ENCODE measurements at places on chromosomes 2 and 18.

- no peak for DNase-seq
Observed at GRCh38 chr2:860259-860855, 90.3 kb upstream of the SNTG2 start.

DNA sequence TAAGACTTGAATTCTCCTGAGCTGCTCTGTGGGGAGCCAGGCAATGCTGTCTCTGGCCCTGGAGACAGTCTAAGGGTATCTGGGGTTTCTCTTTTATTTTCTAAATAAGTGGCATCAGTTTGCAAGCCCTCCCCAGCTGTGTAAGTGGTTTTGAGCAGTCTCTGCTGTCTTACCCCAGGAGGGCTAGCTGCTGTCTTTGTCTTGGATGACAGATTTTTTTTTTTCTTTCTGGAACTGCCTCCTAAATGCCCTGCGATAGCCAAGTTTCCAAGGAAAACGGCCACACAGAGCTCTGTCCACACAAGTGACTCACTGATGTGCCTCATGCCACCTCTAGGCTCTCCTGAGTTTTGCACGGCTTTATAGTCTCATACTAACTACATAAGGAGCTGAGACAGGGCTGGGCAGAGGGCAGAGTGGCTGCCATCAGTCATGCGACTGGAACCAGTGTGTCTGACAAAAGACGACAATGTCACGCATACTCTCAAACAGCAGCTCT lies 37.2 kb upstream of the THOC1 start:
- DNase-seq, result no peak

DNA sequence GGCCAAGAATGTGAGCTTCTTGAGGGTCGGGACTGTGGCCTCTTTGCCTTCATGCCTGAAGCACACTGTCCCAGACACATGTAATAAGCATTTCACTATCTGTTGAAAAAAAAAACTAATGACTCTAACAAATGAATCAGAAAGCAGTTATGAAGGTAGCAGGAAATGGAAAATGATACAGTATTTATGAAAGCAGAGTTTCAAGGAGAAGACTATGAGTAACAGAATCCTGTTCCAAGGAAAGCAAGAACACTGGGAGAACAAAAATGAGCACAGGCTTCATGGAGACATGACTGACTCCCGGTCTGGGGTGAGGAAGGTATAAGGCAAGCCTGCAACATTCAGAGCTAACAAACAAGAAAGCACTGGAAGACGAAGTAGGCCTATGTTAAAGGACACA lies 190.8 kb downstream of the RNF152 start:
- no peak for DNase-seq

GRCh38 chr2:137508739-137509384 lies 455.4 kb upstream of the HNMT start:
- DNase-seq, result no peak

DNA sequence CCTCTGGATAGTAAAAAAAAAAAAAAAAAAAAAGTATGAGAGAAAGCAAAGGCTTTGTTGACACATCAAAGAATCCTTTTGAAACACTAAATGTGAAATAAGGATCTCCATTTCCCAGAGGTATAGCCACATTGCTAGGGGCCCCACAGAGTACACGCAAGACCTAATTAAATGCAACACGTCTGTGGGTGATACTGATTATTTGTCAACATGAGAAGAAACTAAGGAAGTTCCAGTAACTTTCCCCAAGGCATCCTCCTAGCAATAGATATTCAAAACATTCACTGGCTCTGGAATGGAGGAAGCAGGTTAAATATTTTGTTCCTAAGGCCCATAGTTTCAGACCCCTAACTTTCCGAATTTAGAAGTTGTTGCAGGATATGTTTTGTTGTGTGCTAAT lies 24.6 kb upstream of the EPB41L3 start:
- no peak for DNase-seq

DNA sequence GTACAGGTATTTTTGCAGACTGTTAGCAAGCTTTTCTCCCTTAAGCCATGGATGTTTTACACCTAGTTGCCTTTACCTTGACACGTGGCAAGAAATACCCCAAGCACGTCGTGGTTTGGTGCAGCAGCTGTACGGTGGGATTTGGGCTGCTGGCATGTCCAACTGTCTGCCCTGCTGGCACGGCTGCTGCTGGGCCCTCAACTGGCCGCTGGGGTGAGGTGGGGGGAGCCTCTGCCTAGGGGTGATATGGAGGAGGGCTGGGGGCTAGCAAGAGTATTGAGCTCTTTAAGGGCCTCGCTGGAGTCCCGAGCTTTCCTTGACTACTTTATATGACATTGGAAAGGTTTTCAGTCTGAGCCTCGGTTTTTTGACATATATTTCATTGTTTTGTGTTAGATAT lies 41.6 kb downstream of the LPIN1 start:
- DNase-seq, result no peak

GRCh38 chr2:222955008-222955407 lies 94.2 kb downstream of the ACSL3 start:
- DNase-seq, result no peak

- no peak for DNase-seq
Observed at GRCh38 chr2:171271386-171271785, 110.7 kb upstream of the TLK1 start.

DNA sequence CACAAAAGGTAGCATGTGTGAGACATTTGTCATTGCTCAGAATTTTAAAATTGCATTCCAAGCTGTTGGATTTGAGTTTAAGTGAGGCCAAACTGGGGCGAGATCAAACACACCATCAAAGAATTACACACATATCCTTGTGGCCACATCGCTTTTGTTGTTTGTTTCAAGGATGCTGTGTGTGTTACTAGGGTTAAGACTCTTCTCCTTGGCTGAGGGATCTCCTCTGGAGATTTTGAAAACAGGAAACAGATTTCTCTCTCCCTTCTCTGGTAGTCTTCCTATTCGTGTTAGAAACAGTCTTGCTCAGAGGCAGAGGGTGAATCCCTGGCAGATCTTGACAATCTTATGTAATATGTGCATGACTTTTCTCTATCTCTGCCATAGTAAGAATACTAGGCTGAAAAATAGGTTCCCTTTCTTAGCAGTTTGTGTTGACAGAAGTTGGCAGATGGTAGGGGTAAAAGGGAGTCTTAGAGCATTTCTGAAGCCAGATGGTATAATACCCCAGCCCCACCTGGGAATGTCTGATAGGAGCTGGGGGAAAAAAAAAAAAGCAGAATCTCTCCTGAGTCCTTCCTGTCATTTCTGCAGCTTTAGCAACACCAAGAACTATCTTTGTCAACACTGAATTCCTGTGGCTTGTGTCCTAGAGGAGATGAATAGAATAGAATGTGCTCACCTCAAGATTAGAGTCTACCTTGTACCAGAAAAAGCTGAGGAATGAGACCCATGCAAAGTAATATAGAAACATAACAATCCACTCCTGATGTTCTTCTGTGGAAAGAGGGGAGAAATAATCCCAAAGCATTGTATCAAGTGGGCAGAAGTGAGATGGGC lies 101.8 kb downstream of the XRCC5 start:
- DNase-seq, result no peak

DNA sequence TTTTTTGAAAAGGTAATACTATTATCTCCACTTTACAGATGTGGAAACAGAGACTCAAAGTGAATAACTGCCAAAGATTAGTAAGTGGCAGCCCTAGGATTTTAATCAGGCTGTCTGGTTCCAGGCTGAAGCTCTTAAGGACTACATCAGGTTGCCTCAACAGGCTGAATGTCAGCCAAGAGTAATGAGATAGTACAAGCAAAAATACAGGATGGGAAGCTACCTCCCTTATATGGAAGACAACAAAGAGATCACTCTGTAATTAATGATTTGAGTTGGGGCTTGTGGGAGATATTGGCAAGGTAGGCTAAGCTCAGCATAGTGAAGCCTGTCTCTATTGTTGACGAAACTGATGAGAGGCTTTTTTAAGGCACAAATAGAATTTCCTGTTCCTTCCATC lies 323.1 kb downstream of the KCNJ3 start:
- DNase-seq, result no peak

DNA sequence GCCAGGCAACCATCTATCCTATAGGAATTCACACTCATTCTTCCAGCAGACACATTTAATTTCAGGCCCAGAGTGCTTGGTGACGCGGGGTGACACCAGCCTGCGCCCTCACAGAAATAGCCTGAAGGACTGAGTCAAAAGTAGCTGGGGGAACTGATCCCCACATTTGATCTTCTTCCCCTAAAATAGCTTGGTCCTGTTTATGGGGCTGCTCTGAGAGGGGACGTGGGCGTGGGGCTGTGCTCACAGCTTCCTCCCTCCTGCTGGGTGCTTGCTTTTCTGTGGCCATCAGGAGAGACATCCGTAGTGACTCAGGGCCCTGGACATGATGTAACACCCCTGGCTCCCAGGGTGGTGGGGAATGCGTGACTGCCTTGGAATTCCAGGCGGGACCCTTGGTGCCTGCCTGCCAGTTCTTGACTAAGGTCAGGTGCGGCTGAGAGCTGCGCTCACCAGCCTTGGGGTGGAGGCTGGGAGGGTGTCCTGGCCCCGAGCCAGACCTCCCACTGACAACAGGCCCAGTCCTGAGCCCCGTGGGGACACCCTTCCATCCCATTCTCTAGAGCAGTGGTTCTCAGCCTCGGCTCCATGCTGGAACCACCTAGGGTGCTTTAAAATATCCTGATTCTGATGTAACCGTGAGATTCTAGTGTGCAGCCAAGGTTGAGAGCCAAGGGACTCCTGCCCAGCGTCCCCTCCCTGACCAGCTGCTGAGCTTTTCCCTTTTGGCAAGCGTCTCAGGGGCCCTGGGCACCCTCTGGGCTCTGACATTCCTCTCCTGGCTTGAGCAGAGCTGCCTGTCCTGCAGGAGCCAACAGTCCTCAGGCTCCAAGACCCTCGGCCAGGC lies 47.4 kb upstream of the SMAD7 start:
- DNase-seq, result no peak

DNA sequence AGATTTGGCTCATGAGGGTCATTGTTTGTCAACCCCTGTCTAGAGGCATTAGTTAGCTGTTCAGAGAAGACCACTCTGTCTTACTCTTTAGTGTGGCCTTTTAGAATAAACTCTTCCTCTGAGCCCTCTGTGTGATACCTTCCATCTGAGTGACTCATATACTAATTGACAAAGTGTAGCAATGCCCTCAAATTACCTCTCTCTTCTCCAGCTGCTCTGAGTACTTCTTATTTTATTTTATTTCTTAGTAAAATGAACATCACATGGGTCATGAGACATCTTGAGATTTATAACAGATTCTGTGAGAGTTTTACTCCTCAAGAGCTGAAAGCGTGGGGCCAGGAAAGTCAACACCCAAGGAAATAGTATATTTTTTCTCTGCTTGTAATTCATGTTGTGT lies 67.4 kb downstream of the KCTD18 start:
- no peak for DNase-seq

DNA sequence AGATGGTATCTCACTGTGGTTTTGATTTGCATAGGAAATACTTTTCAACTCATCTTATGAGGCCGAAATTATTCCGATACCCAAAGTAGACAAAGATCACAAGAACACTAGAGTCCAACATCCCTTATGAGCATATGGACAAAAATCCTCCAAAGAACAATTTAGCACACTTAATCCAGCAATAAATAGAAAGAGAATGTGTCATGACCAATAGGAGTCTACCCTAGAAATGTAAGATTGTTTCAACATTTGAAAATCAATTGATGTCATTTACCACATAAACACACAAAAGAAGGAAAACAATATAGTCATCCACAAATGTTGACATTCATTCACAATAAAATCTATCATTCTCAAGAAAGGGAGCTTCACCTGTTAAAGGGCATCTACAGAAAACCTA lies 307.8 kb upstream of the SMIM21 start:
- DNase-seq, result no peak

- no peak for DNase-seq
Observed at GRCh38 chr18:62165583-62165982, 21.3 kb downstream of the PIGN start.

DNA sequence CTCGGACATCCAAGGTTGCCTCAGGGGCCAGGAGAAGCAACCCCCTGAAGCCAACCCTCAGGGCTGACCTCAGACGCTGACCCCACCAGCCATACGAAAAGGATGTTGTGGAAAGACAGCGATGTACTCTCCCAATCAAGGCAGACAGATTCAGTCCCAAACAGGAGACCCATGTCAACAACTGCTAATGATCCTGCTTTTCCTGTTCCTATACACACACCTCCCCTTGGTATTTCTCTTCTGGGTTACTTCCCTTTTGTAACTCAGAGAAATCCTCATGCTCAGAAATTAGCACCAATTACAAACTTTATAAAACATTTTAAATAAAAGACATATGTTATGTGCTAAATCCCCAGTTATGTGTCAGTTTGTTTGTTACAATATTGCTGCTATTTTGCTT lies 120.8 kb downstream of the PID1 start:
- DNase-seq, result no peak

DNA sequence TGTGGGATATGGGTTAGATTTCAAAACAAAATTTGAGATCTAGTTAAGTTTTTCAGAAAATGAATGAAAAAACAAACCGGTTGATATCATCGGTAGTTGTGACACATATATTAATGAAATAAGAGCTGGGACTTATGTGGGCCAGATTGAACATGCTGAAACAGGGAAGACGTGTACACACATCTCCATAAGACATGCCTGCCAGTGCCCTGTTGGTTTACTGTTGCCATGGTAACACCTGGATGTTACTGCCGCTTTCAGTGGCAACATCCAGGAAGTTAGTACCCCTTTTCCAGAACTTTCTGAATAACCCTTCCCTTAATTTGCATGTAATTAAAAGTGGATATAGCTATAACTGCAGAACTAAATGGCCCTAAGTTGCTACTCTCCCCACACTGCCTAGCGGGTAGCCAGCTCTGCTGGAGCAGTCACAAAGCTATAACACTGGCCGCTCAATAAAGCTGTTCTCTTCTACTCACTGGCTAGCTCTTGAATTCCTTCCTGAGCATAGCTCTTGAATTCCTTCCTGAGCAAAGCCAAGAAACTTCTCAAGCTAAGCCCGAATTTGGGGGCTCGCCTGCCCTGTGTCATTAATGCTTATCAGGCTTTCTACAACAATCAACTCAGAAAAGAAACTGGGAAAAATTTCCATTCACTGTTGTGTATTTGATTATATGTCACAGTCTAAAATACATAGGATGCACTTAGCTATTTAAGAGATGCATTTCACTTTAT lies 776.3 kb upstream of the CDH7 start:
- DNase-seq, result no peak

DNA sequence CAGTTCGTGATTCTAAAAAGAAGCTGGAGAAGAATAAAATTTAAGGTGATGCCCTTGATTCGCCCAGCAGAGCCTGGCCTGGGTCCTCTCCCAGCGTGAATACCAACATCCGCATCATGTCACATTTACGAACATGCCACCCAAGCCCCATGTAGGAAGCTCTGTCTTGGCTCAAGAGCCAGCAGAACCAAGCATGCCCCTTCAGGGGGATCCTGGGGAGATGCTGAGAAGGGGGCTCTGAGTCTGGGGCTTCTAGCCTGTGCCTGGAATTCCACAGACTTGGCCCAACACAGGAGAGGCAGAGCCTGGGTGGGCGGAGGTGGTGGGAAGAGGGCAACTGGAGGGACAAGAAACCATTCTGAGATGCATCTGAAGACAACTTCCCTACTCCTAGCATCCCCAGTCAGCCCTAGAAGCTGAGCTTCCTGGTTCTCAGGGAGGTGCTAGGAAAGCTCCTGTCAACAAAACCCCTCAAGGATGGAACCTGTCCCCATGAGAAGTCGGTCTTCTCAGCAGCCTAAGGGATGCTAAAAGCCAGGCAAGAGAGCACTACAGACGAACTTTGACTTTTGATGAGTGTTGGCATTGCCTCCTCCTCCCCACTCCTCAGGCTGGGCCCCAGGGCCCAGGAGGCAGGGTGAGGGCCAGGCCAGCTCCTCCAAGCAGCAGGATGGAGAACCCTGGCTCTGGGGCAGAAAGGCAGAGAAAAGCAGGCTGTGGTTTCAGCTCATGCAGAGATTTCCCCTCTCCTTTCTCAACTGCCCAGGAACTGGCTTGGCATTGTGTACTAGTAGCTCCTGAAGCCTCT lies 57.9 kb downstream of the POLR1A start:
- no peak for DNase-seq

GRCh38 chr2:43461453-43462073 lies 134.3 kb downstream of the THADA start:
- no peak for DNase-seq

Data from activated naive CD4-positive, alpha-beta T cell treated with Interleukin-2 at 50 U/mL for 16 hours (primary cell).